ENCODE measurements at places on chromosomes 12 and 14. TPM values are rescaled to one million over a fixed set of nuclear protein-coding genes. Genes with fewer than 3 reads are reported as not detected.

Gene TBX3
- total RNA-seq = not detected

GRCh38 chr12:105799103-105799502 lies 339.7 kb downstream of the NUAK1 start:
- no peaks in the 10 kb centered on the region for H3K4me1 ChIP-seq
- DNase-seq = no peak
- no peak overlapping the region for H3K4me3 ChIP-seq
- H3K27ac ChIP-seq = no peak overlapping the region
- no peaks in the 10 kb centered on the region for H3K27me3 ChIP-seq

GRCh38 chr12:95342008-95342407 lies 124.4 kb downstream of the VEZT start:
- DNase-seq = no peak
- no peak overlapping the region for H3K4me3 ChIP-seq
- no peak overlapping the region for H3K27ac ChIP-seq
- no peaks in the 10 kb centered on the region for H3K27me3 ChIP-seq
- no peaks in the 10 kb centered on the region for H3K4me1 ChIP-seq
- H3K36me3 ChIP-seq = no peaks in the 10 kb centered on the region

DNA sequence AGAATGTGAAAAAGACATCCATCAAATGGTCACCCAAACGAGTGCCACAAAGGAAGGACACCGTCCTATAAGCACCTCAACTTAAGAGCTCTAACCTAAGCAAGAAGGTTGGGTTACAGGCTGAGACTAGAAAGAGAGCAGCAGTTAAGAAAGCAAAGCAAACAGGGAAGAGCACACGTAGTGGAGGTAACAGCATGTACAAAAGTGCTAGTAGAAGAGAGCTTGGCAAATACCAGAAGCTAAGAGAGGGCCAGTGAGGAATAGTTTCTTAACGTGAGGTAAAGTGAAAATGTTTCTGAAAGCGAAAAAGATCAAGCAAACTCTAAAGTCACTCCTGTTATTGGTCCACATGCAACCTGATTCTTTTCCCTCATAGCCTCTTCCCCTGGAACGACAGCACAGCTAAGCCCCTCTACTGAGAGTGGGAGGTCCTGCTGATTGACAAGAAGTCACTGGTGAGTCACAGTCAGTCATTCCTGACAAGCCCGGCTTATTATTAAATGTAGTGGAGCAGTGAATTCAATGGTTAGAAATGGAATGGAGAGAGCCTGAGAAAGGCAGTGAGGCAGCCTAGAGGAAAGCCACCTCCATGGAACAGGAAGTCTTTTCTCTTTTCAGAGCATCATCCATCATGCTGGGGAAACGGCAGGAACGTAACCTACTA lies 204.4 kb downstream of the SLC25A21 start:
- H3K27ac ChIP-seq = no peak overlapping the region
- no peak for DNase-seq
- no peak overlapping the region for H3K4me3 ChIP-seq
- H3K4me1 ChIP-seq = no peaks in the 10 kb centered on the region

- H3K27me3 ChIP-seq = no peaks in the 10 kb centered on the region
- H3K4me1 ChIP-seq = no peaks in the 10 kb centered on the region
- no peak overlapping the region for H3K4me3 ChIP-seq
- H3K27ac ChIP-seq = no peak overlapping the region
- no peaks in the 10 kb centered on the region for H3K36me3 ChIP-seq
These were observed 39.9 kb upstream of the MDGA2 start for GRCh38 chr14:47715330-47715729.

GRCh38 chr12:103140286-103140685 lies 182.8 kb downstream of the ASCL1 start:
- no peak overlapping the region for H3K27ac ChIP-seq
- no peak for DNase-seq
- no peaks in the 10 kb centered on the region for H3K36me3 ChIP-seq
- peaks cover 5% of the 10 kb centered on the region for H3K4me1 ChIP-seq

DNA sequence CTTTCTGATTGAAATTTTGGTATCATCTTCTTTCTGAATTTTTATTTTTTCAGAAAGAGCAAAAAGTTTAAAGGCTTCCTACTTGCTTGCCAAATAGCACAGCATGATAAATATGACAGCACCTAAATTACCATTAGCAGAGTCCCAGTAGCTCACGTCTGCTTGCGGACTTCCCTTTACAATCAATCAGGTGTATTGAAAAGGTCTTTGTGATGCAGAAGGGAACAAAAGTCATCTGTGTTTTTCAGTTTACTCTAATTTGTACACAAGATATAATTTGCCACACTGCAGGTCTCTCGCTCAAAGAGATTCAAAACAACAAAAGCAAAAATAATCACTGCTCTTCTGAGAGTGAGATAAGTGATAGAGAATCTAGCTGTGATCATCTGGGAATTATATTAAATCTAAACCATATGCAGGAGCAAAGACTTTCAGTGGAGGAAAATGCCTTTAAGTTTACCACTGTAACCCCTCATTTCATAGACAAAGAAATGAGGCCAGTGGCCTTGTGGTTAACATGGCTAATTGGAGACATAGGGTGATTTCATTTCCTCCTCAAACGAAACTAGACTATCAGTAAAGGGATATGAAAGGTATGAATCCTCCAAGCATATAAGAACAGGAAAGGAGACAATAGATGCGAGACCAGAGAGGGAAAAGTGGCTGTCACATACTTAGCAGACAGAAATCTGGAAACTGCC lies 240.8 kb upstream of the TMPO start:
- H3K27ac ChIP-seq = no peak overlapping the region
- H3K36me3 ChIP-seq = no peaks in the 10 kb centered on the region
- no peak overlapping the region for H3K4me3 ChIP-seq

- no peaks in the 10 kb centered on the region for H3K4me1 ChIP-seq
- H3K27me3 ChIP-seq = no peaks in the 10 kb centered on the region
- no peak overlapping the region for H3K27ac ChIP-seq
- H3K36me3 ChIP-seq = peaks cover 4% of the 10 kb centered on the region
- H3K4me3 ChIP-seq = no peak overlapping the region
These were observed 44.3 kb downstream of the TMTC2 start for GRCh38 chr12:82730953-82731459.

DNA sequence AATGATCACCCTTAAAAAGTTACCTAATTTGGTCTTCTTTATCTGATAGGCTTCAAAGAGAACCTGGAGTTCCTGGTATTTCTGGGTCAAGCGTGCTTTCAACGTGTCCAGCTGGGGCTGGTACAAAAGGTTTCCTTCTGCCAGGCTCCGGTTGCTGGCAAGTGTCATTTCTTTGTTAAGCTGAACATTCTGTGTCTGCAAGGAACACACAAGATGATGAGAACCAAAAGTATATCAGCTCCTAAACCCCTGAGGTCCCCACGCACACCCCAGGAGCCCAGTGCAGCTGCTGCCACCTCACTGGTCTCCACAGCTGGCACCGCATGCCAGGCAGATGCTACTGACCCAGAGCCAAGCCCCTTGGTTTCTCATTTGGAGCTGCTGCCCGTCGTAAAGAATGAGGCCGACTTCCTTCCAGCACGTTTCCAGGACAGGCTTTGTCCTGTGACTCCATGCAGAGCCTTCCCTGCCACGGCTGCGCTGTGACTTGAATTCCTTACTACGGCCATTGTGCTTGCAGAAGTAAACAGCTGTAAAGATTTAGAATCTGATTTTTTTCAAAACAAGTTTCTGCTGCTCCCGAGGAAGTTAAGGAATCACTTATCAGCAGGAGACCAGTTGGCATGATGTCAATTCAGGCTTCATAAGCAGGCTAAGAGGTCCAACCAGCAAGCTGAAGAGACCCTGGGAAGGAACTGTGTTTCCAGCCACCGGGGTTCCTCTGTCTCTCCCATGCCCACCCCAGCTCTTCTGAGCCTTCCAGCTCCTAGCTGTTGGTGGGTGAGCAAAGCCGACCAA lies 24.9 kb downstream of the VPS37B start:
- peak overlapping the region; percentile 76 for H3K27ac ChIP-seq
- no peaks in the 10 kb centered on the region for H3K27me3 ChIP-seq
- peaks cover 48% of the 10 kb centered on the region for H3K4me1 ChIP-seq
- no peak for DNase-seq
- H3K36me3 ChIP-seq = peaks cover 32% of the 10 kb centered on the region
- H3K4me3 ChIP-seq = peak overlapping the region; percentile 60

All from activated CD8-positive, alpha-beta memory T cell treated with anti-CD3 and anti-CD28 coated beads, Interleukin-2, amount 10 ng/mL, durations not matched to agents 7 days and 5 days (primary cell).